Nucleus accumbens (tissue), 56 donors: ENCODE measurements at places on chromosomes 2 and 18.

DNA sequence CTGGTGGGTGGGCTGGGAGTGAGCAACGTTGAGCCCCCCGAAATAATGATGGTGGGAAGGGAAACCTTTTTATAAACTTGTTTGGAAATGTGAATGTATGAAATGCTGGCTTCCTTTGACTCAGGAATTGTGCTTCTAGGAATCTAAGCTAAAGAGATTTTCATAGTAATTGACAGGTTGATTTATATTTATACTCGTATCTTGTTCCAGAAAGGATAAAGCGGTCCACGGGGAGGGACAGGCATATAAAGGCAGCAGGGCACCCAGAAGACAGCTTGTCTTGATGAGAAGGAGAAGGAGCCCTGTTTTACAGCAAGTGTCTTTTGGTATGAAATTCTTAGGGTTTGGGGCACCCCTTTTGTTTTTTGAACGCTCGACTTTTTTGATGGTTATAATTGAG is 157.8 kb downstream of the AGAP1 start:
- DNase-seq, result no peak

GRCh38 chr2:41283079-41283775 is 764.6 kb upstream of the PKDCC start:
- no peak for DNase-seq

GRCh38 chr2:64153811-64154210 is 9.6 kb upstream of the PELI1 start:
- DNase-seq, result no peak

GRCh38 chr2:31318361-31319336 is 84.7 kb downstream of the EHD3 start:
- no peak for DNase-seq

GRCh38 chr2:104340879-104341828 is 512.8 kb upstream of the POU3F3 start:
- no peak for DNase-seq

DNA sequence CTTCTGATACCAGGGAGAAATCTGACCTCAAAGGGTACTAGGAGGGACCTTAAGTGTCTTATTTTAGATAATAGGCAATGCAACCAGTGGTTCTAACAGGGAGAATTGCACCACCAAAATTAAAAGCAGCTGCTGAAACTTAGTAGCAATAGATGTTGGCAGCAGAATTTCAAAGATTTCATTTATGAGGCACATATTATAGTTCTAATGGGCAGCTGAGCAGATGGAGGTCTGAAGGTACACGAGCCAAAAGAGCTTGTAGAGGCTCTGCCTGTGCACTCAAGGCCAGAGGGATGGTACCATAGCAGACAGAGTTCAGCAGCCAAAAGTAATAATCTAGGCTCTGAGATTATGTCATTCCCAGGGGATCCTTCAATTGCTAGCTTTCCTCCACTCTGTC is 87.3 kb upstream of the NCKAP5 start:
- DNase-seq, result no peak

DNA sequence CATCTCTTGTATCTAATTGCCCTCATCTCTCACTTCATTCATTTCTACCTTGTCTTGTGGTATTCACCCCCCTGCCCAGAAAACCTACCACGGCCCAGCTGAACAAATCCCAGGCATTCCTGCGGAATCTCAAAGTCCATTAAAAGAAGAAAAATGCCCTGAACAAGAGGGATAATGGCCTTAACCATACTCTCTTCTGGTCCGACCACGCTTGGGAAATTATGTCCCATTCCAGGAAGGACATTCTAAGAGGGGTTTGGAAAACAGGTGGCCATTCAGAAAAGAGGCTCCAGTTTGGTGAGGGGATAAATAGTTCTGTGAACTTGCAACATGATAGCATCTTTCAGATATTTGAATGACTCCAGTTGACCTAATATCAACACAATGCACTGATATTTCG is 349.9 kb upstream of the ZNF521 start:
- DNase-seq, result no peak

- no peak for DNase-seq
Measured at GRCh38 chr18:5095239-5095638, 101.8 kb downstream of the AKAIN1 start.

DNA sequence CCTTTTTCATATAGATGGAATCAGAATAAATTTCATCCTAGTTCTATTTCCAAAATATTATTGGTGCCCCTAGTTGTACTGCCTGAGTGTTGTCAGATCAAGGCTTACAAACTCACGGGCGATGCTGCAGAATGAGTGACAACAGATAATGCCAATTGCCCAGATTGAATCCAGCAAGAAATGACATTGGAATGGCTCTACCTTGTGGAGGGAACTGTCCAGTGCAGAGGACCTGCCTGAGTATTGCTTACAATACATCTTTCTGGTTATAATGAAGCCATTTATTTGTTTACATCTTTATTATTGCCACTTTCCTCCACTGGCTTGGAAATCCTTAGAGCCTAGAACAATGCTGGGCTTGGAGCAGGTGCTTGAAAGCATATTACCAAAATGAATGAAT is 7.8 kb upstream of the IL1R2 start:
- DNase-seq, result no peak

DNA sequence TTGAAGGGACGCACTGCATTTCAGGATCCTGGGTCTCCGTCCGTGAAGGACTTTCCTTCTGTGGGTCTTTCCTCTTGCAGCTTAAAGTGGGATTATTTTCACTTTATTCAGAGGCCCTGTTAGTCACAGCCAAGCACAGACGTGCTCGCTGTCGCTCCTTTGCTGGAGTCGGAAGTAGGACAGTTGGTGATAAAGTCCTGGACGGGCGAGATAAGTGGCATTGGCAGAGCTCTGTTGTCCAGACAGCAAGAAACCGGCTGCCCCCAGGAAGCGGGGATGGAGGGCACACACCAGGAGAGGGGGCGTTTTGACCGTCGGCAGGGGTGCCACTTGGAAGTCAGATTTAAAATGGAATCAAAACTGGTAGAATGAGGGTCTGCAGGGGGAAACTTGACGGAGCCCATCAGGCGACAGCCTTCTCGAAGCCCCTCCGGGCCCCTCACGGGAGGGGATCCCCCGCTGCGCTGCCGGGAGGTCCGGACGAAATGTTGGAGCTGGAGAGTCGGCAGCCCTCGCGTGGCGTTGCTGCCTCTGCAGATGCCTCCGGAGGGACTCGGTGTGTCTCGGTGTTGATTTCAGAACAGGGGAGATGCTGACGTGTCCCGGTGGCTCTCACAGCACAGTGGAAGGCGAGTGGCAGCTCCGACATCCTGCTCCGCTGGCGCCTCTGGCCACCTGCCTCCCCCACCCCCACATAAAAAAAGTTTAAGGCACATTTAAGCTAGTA is 124.2 kb downstream of the NFATC1 start:
- no peak for DNase-seq
